ENCODE measurements at places on chromosomes 6 and 20.
A peak's percentile ranks its signal among the peaks of the same experiment; 100 is the strongest.

DNA sequence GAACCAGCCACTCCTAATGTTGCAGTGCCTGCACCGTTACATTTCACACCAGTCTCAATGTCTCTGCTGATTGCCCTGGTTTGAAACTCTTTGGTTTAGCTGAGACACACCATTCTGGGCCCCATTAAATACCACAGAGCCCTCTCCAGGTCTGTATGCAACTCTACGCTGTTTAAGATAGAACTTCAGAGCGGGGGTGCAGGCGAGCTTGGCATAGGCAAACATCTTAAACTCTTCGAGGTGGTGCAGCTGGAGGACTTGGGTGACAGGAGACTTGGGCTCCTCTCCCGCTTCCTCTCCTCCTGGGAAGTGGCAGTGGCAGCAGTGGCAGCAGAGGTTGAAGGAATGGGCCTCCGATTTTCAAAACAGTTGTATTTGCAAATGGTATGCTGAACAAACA, 18.5 kb upstream of the SSR1 start:
- H3K36me3 ChIP-seq, result no peaks in the 10 kb centered on the region
- no peak overlapping the region for H3K4me3 ChIP-seq
- no peak for DNase-seq
- no peaks in the 10 kb centered on the region for H3K4me1 ChIP-seq

GRCh38 chr6:22949967-22950366, 380.6 kb downstream of the HDGFL1 start:
- no peak for DNase-seq
- H3K27me3 ChIP-seq, result no peaks in the 10 kb centered on the region
- no peaks in the 10 kb centered on the region for H3K4me1 ChIP-seq
- H3K27ac ChIP-seq, result no peak overlapping the region

GRCh38 chr6:44388887-44389286, 1.4 kb downstream of the CDC5L start:
- H3K36me3 ChIP-seq, result peaks cover 19% of the 10 kb centered on the region
- no peak for DNase-seq
- no peaks in the 10 kb centered on the region for H3K27me3 ChIP-seq
- H3K4me3 ChIP-seq, result peak overlapping the region; percentile 77
- H3K4me1 ChIP-seq, result peaks cover 12% of the 10 kb centered on the region
- H3K27ac ChIP-seq, result no peak overlapping the region

GRCh38 chr6:122184401-122184827, 215.0 kb upstream of the HSF2 start:
- no peaks in the 10 kb centered on the region for H3K27me3 ChIP-seq
- H3K27ac ChIP-seq, result no peak overlapping the region
- H3K4me3 ChIP-seq, result no peak overlapping the region
- no peaks in the 10 kb centered on the region for H3K4me1 ChIP-seq
- DNase-seq, result peak; percentile 23
